ENCODE measurements at places on chromosomes 3 and 15.

DNA sequence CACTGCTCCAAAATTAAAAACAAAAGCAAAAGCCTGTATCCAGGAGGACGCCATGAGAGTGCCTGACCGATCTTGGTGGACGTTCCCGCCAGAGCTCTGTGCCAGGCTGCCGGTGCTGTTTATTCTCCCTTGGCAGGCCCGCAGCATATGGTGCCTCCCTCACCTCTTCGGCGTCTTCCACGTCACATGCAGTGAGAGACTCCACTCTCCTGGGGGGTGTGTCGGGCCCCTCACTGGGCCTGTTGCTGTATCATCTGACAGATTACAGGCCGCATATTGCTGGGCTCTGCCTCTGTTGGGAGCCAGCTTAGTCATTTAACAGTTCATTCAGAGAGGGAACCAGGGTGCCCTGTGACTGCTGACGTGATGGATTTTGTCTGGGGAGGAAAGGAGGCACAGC is 86.4 kb upstream of the ARRDC4 start:
- DNase-seq, result no peak

DNA sequence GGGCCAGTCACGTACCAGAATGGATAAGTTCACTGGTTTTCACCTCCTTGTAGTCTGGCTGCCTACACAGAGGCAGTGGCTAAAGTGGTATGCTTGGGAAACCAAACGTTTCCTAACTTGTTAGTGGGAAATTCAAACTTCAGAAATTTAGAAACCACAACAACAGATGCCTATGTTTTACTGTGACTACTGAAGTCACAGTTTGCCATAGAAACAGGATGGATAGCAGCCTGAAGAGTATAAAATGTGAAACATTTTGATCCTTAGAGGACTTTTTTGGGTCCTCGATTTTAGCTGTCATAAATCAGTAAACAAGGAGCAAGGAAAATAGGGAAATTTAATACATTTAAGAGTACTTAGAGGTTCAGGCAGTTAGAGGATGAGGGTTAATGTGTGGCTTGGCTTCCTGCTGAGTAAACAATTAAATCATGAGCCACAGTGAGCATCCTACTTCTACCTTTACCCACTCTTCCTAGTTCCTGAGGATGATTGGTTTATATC is 48.6 kb downstream of the CMSS1 start:
- DNase-seq, result no peak

DNA sequence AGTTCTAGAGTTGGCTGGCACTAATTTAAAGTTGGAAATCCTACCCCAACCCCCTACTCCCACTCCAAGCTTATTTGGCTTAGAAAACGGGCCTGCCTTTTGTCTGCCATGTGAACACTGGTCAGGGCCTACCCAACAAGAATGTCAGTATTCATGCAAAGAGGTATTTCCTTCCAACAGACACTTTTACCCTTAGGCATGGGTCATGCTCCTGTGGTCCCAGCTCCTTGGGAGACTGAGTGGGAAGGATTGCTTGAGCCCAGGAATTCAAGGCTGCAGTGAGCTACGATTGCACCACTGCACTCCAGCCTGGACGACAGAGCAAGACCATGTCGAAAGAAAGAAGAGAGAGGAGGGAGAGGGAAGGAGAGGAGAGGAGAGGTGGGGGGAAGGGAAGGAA is 137.5 kb upstream of the LRTM1 start:
- no peak for DNase-seq

DNA sequence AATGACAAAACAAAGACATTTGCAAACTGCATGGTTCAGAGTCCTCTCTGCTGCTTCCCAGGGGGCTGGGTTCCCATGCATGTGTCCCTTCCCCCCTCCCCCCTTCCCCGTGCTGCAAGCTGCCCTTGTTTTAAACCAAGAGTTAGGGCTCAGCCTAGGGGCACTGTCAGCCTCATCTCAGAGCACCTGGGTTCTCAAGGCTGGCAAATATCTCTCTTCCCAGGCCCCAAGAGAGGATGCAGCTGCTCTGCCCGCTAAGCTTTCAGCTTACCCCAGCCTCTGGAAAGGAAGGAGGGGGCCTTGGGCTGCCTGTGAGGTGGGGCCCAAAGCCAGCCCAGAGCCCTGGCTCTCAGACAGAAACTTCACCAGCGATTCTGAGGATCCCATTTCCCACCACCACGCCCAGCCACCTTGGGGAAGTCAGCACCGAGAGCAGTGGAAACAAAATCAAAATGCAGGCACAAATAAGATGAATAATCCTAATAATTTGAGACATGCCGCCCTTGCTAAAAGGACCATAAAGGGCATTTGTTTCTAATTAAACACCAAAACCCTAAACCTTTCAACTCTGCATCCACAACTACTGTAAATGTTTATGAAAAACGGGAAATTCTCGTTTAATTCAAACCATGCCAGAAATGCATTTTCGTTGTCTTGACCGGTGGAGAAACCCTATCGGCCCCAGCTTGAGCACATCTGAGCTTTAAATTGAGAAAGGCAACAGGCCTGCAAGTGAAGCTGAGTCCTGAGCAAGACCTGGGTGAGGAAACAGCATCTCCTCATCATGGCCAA is 67.7 kb upstream of the WNT5A start:
- DNase-seq, result no peak

- DNase-seq, result no peak
Measured at GRCh38 chr3:176937541-176937940, 259.7 kb downstream of the TBL1XR1 start.

DNA sequence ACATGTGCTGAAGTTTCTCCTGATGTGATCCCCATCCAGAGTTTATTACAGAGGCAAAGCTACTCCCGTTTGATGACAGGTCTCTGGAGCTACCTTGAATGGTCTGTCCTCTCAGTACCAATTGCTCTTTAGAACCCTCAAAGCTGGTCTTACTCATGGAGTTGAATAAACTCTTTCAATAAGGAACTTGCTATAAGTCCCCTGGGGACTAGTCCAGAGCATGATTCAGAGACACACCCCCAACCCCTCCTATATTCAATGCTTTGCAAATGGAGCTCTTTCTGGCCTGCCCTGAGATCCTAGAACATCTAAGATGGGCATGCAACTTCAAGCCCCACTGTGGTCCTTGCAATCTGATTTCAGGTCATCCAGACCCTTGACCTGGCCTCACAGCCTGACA is 23.9 kb upstream of the TPM1 start:
- DNase-seq, result no peak

DNA sequence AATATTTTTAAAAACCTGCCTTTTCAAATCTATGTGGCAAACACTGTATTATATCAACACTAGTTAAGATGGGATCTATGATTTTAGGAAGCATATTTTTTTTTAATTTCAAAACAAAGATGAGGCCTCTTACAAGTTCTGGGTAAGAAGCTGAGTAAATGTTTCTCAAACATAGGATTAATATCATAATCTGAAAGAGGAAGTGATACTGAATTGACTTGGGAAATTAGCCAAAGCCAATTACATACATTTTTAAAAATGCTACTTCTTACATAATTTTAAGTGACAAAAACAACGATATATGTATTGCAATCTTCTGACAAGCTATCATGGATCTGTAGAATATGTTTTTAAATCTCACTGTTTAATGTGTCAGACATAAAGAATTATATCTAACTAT is 135.1 kb upstream of the UBP1 start:
- DNase-seq, result no peak

Measured in activated T-cell treated with anti-CD3 and anti-CD28 coated beads, Interleukin-2, amount 50 U/mL, for 24 hours (primary cell).